ENCODE measurements at places on chromosomes 7 and 10. TPM values are rescaled to one million over a fixed set of nuclear protein-coding genes. Genes with fewer than 3 reads are reported as not detected.
A peak's percentile ranks its signal among the peaks of the same experiment; 100 is the strongest.

DNA sequence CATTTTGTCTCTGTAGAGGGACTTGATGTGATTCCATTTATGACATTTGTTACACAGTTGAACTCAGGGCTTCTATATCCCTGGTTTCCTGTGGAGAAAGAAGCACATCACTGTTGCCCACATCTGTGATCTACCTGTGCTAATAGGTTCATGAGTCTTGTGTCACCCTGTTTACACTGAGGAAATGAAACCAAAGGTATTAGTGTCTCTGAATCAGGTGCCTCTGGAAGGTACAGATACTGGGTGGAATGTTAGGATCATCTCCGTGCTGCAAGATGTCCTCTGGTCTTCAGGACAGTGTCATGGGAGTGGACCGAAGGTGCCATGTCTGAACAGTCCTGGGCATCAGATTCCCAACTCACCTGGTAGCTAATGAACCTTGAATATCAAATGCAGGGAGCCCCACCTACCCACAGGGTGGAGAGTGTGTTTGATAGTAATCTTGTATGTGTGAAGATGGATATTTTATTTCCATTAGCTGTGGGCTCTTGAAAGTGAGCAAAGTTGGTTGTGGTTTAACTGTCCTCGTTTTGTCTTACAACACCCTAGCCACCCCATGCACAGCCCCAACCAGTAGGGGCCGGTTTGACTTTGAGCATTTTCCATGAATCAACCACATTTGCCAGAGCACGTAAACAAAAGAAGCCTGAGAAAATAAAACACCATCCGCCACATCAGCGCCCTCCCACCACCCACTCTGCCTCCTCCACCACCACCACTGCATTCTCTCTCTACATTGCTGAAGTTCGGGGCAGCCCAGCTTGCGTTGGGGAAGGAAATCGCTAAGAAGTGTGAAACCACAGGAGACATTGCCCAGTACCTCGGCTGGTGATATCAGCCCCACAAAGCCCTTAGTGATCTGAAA lies 40.7 kb downstream of the TARP start:
- DNase-seq, result peak; percentile 80

- DNase-seq, result no peak
These were observed 22.6 kb downstream of the ZNRF2 start for GRCh38 chr7:30306976-30307375.

GRCh38 chr10:132571650-132572544 lies 34.3 kb downstream of the INPP5A start:
- DNase-seq, result peak; percentile 86

- DNase-seq, result no peak
These were observed 745 bp upstream of the ORAI2 start for GRCh38 chr7:102432442-102433218.

- no peak for DNase-seq
These were observed 5.1 kb downstream of the RAPGEF5 start for GRCh38 chr7:22351878-22352277.

GRCh38 chr10:37733822-37734221 lies 123.6 kb downstream of the ZNF248 start:
- DNase-seq, result no peak

- no peak for DNase-seq
These were observed 690.9 kb downstream of the NXPH1 start for GRCh38 chr7:9124320-9124719.

GRCh38 chr10:71611131-71611530 lies 108.4 kb downstream of the C10orf105 start:
- no peak for DNase-seq

GRCh38 chr10:74177140-74177677 lies 26.2 kb downstream of the ADK start:
- DNase-seq, result no peak

DNA sequence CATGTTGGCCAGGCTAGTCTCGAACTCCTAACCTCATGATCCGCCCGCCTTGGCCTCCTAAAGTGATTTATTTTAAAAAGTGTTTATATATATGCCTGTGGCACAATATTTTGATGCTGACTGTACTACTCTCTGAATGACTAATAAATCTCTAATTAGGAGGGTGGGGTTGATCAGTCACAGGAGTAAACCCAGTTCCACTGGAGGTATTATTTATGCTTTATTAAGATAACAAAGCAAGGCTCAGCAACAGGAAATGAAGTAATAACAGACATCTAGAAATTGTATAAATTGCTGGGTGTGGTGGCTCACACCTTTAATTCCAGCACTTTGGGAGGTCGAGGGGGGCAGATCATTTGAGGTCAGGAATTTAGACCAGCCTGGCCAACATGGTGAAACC lies 26.0 kb upstream of the MCU start:
- DNase-seq, result no peak

GRCh38 chr7:158638001-158638400 lies 50.4 kb upstream of the PTPRN2 start:
- no peak for DNase-seq

DNA sequence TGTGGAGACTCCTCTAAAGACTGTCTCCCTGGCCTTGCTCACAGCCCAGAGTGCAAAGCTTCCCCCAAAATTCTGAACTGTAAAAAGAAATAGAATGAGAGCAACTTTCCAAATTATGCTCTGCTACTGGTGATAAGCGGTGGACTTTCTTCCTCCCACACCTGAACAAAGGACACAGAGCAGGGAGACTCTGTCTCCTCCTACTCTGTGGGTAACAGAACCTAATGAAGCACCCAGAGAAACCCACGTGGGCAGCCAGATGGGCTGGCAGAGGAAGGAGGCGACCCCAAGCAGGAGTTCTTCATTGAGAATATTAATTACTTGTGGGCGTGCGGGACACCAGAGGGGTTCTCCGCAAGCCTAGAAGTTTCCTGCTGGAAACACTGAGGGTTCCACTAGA lies 139.5 kb downstream of the KMT2E start:
- no peak for DNase-seq

GRCh38 chr7:133252506-133252857 lies 396 bp upstream of the EXOC4 start:
- no peak for DNase-seq

DNA sequence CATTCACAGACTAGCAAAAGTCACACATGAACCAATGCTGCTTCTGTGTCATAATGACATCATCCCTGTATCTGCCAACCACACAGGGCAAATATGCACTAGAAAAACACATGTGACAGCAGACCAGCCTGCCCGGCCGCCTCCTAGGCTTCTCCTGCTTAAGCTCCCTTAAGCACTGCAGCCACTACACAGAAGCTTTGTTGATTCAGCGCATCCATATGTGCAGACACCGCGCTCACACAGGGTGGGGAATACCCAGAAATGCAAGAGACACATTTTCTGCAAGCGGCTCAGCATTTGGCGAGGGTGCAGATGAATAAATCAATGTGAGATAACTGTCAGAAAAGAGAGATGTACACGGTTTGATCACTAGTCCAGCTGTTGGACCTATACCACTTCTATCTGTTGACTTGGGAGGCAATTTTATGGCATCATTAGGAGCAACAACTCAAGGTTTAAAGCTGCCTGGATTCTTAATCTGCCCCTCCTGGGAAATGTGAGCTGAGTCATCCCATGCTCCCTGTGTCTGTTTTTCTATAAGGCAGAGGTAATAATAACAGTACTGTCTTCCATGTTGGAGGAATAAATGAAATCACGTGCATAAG lies 33.4 kb downstream of the CPXM2 start:
- no peak for DNase-seq

DNA sequence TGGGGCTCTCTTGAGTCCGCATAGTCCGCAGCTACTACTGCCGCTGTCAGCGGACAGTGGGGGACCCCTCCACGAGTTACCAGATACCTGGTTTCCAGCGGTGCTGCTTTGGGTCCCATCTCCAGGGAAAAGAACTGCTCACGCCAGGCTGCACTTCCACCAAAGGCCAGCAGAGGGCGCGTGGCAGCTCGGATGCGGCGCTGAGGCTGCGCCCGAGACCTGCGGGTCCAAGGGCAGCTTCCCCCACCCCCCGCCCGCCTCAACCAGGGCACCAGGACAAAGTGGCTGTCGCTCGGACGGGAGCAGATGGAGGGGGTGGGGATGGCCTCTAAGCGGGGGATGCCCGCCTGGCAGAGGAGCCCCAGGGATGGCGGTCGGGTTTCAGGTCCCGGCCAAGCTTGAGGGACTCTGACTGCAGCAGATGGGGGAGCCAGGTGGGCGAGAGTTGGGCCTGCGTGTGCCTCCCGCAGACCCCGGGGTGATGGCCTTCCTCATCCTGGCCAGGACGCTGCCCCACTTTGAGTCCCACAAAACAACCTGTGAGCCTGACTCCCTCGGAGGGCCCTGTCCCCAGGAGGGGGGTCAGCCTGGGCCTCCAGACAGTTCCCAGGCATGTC lies 23.8 kb upstream of the ZNF735 start:
- no peak for DNase-seq

GRCh38 chr7:155431231-155431630 lies 26.7 kb upstream of the EN2 start:
- no peak for DNase-seq

DNA sequence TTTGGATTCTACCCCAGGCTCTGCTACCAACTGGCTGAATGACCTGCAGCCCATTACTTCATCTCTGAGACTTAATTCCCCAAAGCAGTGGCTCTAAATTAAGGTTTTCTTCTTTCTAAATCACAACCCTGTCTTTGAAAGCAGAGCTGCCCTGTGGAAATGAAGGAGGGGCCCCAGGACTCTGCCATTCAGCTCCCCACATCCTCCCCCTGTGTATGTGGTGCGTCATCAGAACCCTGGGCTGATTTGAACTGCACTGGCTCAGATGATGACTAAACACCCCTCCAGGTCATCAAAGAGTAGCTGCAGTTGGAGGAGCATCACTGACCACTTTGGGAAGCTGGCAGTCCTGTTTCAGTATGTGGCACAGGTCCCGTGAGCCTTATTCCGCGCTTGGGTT lies 46.6 kb downstream of the BPGM start:
- DNase-seq, result no peak

DNA sequence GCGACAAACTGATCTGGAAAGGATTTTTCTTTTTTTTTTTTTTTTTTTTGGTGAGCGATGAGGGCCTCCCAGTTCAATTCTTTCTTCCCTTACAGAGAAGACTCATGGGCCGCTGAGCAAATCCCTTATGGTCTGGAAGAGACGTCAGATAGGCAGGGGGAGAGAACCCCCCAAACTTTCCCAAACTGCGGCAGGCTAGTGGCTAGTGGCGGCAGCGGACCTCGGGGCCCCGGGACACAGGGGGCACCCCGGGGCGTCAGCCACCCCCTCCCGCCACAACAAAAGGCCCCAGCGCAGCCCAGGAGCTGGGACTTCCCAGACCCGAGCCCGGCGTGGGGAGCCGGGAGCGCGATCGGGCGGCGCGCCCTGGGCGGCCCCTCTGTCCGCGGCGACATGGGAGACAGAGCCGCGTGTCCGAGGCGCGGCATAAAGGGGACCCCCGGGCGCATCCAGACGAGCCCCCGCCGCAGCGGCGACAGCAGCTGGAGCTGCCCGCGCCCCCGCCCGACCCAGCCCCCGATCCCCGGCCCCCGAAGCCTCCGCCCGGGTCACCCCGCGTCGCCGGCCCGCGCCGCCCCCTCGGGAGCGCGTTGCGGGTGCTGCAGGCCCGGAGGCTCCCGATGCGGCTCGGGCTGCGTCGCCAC lies 755 bp downstream of the FAM171A1 start:
- DNase-seq, result no peak

DNA sequence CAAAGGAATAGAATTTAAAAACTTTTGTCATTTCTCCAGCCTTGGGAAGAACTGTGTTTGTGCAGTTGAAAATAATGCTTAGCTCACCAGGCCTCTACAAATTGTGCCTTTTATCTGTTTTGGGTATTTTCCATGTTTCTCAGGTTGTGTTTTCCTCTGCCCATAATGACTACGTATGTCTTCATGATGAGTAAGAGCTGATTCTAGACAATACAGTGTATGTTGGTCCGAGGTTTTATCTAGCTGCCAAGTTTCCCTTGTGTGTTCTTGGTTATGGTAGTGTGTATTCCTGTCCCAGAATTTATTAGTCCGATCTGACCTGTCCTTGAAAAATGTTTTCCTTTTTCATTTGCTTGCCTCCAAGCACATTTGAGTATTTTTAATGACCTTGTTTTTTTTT lies 83.7 kb upstream of the GLCCI1 start:
- no peak for DNase-seq

PPP1R17 gene
- not detected for total RNA-seq

SMO gene
- 4.7 TPM for total RNA-seq

KCNIP2 gene
- total RNA-seq, result 14.9 TPM

ERV3-1 gene
- total RNA-seq, result 9.6 TPM

FAM25G gene
- not detected for total RNA-seq

CALHM2 gene
- 12.7 TPM for total RNA-seq

EN2 gene
- not detected for total RNA-seq

TMEM26 gene
- total RNA-seq, result 0.16 TPM

CYP3A5 gene
- 0.13 TPM for total RNA-seq

All from cardiac septum (tissue), 1 donor.